ENCODE measurements at places on chromosomes 3 and 15.

DNA sequence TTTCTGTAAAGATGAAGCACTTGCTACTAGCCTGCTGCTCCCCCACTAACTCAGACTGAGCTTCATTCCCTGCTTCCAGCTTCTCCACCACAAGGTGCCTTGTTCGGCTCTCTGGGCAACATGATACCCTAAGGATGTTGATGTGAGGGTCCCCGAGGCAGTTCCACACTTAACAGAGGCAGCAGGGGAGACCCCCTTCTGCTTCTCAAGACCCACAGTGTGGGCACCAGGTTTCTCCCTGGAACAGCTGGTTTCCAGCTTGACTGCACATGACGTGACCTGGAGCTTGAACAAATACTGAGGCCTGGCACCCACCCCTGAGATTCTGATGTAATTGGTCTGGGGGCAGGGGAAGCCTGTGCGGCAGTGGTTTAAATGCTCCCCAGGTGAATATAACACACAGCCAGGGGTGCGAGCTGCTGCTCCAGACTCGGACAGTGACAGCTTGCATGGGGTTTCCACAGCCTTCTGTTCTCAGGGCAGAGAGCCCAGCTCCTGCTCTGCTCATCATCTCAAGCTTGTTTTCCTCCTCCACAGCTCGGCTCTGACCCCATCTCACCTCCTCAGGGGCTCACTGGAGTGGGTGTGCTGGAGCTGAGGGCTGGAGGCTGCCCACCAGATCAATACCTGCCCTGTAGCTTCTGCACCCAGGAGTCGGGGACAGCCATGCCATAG lies 95.0 kb upstream of the HACD2 start:
- DNase-seq, result no peak

DNA sequence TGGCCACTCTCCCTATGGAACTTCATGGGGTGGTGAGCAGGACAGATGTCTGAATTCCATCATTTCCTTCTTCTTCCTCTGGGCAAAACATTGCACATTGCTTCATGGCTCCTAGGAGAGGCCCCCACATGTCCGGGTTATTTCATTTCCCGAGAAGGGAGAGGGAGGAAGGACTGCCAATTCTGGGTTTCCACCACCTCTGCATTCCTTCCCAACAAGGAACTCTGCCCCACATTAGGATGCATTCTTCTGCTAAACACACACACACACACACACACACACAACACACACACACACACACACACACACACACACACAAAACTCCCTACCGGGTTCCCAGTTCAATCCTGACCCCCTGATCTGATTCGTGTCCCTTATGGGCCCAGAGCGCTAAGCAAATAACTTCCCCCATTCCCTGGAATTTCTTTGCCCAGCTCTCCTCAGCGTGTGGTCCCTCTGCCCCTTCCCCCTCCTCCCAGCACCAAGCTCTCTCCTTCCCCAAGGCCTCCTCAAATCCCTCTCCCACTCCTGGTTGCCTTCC lies 1.9 kb downstream of the RHO start:
- no peak for DNase-seq

DNA sequence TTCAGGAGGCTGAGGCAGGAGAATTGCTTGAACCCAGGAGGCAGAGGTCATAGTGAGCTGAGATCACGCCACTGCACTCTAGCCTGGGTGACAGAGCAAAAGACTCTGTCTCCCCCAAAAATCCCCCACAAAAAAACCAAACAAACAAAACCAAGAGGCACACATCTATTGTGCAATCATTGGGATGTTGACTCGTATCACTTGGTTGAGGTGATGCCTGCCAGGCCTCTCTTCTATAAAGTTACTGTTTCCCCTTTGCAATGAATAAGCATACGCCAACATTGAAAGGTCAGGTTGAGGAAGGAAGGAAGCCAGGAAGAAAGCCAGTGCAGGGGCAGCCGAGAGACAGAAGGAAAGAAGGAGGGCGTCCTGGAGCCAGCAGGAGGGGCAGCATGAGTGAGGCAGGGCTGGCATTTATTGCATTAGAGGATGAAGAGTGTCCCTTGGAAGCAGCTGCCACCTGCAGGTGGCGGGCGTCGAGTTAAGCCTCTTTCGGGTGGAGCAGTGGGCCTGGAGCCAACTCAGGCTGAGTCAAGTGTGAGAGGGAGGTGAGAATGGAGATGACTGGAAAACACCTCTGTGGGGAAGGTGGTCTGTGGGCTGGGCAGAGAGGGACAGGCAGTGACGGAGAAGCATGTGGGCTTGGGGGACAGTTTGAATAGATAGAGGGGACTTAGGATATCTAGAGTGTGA lies 8.3 kb upstream of the CSPG4 start:
- DNase-seq, result no peak

DNA sequence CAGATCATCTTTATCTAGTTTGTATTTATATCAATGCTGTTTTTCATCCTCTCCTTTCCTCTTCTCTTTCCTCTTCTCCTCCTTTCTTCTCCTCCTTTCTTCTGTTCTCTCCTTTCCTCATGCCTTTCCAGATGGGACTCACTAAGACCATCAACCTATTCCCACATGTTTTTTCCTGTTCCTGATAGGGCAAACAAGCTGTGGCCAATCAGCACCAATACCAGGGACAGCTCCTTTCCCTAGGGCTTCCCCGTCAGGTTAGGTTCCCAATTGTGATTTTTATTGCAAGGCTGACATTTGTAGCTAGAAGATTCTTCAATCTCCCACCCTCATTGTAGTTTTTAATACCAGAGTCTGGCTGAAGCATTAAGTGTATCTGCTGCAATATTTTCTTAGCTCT lies 76.3 kb upstream of the COL8A1 start:
- DNase-seq, result no peak

DNA sequence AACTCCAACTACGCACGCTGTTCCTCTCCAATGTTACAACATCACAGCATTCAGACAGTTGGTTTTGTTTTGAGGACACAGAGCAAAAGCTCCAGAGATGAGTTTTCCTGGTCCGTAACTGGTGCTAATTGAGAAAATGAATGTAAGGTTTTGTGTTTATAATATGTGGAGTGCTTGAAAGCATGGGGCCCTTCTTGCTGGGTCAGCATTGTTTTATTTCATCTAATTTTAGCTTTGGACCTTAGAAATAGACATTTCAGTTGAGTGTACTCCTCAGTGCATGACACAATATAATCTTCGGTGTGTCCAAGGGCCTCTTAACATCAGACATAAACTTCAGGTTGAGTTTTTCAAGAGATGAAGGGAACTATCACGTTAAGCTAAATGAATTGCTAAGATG lies 37.1 kb downstream of the ANAPC13 start:
- no peak for DNase-seq

GRCh38 chr3:111106993-111107661 lies 35.5 kb downstream of the NECTIN3 start:
- DNase-seq, result no peak

DNA sequence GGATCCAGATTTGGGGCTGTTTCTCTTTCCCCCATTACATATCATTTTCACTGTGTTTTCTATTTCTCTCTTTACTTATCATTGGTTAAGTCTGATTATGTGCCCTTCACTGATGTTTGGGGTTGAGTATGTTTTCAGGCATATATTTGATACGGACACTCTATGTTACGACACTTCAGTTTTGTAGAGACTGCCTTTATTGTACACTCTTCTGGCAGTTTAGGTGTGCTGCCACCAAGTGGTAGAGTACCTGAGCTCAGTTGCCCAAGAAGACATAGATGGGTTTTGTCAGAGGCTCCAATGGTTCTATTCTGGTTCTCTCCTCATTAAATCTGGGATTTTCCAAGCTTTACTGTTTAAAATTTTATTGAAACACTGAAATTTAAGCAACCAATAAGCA lies 255.0 kb upstream of the ROPN1 start:
- DNase-seq, result no peak

- no peak for DNase-seq
These were observed 151.9 kb upstream of the CMC1 start for GRCh38 chr3:28089527-28089897.

- no peak for DNase-seq
These were observed 343.5 kb downstream of the PDCD6IP start for GRCh38 chr3:34141841-34142337.

DNA sequence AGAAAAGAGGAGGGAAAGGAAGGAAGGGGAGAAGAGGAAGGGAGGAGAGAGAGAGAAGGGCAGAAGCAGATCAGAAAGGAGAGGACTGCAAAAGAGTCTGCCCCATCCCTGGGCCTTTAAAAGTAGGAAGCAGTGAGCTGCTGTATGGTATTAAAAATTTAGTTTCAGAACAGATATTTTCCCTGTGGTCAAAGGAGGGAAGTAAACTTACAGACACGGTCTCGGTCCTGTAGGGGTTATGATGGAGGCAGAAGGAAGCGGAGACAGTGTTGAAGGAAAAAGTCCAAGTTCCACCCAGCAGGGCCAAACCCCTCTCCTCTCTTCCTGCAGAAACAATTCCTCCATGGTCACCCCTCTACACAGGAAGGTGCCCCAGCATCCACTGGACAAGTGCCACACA lies 122.0 kb upstream of the PROK2 start:
- DNase-seq, result no peak
